ENCODE measurements at places on chromosomes 12 and 14. TPM values are rescaled to one million over a fixed set of nuclear protein-coding genes. Genes with fewer than 3 reads are reported as not detected.

The SIX6 gene
- not detected for total RNA-seq

The LRRIQ1 gene
- total RNA-seq, result 1.1 TPM

The SRP54 gene
- 47.7 TPM for total RNA-seq

GRCh38 chr14:28381656-28382055, 384.9 kb upstream of the FOXG1 start:
- no peak for DNase-seq

- DNase-seq, result no peak
Observed at GRCh38 chr12:97643924-97644323, 181.3 kb downstream of the RMST start.

Data from endothelial cell (in vitro differentiated cells).